ENCODE measurements at places on chromosomes 5 and 9.

GRCh38 chr5:22651355-22651754 is 201.8 kb downstream of the CDH12 start:
- DNase-seq: peak; percentile 84

DNA sequence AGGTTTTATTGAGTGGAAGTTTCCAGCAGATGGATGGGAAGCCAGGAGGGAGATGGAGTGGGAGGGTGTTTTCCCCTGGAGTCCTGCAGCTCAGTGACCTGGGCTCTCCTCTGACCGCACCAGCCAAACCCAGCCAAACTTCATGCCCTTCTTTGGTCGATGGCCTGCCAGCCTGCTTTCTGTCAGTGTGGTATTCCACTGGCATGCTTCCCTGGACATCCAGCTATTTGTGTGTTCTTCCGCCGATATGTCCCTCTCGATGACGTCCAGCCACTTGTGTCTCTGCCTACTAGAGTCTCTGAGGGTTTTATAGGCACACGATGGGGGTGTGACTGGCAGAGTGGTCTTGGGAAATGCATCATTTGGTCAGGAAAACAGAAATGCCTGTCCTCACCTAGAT is 33.8 kb downstream of the GPBP1 start:
- no peak for DNase-seq

GRCh38 chr5:33180900-33181299 is 259.9 kb upstream of the TARS1 start:
- no peak for DNase-seq

DNA sequence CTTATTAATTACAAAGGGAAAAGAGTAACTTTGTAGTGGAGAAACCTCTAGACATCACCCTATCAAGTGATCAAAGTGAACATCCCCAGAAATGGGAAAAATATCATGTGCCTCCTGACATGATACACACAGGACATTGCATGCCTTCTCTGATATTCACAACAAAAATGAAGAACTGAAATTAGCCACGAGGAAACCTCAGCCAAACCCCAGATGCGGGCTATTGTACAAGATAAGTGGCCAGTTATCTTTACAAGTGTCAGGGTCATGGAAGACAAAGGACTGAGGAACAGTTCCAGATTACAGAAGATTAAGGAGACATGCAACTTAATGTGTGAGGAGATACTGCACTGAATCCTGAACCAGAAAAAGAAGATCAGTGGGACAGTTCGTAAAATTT is 23.8 kb upstream of the NPM1 start:
- no peak for DNase-seq

GRCh38 chr5:82511134-82511533 is 233.0 kb upstream of the RPS23 start:
- DNase-seq: no peak

GRCh38 chr5:32851559-32852173 is 140.5 kb downstream of the NPR3 start:
- no peak for DNase-seq

DNA sequence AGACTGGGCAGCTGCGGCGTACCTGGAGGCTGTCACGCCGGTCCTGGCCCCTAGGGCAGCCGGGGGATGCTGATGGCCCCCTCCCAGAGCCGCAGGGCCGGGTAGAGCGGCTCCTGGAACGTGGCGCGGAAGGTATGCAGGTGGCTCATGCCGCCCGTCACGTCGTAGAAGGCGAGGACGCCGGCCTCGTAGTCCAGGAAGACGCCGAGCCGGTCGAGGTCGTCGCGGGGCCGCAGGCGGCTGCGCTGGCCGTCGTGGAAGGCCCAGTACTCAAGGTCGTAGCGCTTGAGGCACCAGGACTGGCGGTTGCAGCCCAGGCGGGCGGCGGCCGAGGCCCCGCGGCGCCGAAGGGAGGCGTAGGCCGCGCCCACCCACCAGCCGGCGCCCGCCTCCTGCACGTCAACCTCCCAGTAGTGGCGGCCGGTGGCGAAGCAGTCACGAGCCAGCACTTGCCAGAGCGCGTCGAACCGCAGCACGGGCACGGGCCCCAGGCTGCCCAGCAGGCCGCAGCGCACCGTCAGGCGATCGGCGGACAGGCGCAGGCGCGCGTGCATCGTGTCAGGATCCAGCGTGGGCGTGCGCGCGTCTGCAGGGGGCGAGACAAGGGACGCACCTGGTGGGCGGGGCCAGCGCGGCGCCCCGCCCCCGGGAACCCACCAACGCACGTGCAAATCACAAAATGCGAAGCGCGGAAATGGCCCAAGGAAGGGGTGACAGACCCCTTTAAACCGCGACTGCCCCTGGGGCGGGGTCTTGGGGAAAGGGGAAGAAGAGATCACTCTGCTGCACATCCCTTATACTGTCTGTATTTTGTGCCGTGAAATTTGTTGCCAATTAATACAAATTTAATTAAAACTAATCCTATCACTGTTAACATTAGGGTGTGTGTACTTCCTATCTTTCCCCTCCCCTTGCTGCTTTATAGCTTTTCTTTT is 31.2 kb downstream of the NANS start:
- no peak for DNase-seq

- no peak for DNase-seq
Observed at GRCh38 chr9:20551835-20552234, 70.5 kb downstream of the MLLT3 start.

- no peak for DNase-seq
Observed at GRCh38 chr9:84481231-84481630, 140.7 kb upstream of the SLC28A3 start.

- no peak for DNase-seq
Observed at GRCh38 chr5:79236970-79237739, 1.2 kb downstream of the JMY start.

DNA sequence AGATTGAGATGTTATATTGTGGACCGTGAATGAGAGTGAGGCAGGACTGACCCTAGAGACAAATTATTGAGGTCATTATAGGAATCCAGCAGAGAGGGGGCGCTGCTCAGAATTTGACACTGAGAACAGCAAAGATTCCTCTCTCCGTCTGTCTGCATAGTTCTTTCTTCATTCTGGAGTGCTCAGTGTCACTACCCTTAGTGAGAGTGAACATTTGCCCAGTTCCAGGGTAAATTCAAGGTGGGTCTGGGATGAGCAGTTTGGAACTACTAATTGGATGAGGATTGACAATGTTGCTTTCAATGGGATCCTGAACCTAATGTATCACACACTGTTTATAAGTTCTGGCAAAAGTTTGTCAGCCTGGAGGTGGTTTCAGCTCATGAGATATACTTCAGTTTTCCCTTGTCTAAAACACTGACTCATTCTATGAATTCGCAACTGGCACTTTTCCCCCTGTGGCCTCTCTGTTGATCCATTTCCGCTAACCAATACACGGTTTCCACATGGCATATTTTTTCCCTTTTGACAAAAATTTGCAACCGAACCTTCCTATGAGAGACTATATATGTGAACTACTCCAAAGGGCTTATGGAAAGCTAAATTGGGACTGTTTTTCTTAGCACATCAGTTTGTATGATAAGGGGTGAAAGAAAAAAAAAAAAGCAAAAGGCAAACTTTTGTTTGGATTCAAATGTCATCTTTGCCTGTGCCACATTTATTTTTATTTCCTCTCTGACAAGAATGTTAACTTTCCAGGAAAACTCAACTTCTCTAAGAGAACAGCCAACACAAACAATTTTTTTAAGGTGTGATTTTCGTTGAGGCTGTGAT is 1240.7 kb upstream of the WWC1 start:
- DNase-seq: no peak

Data from DMS 273 treated with DMSO at 0.1 percent for 48 hours (cell line).